ENCODE measurements at places on chromosomes 16 and 17. TPM values are rescaled to one million over a fixed set of nuclear protein-coding genes. Genes with fewer than 3 reads are reported as not detected.

GRCh38 chr16:63067141-63067540, 1030.9 kb upstream of the CDH8 start:
- no peak for DNase-seq

Gene OR1F1
- total RNA-seq: not detected

Gene MAP2K6
- total RNA-seq: 2.9 TPM

- DNase-seq: peak; percentile 39
Observed at GRCh38 chr16:55035029-55035428, 104.4 kb downstream of the IRX5 start.

- DNase-seq: no peak
Observed at GRCh38 chr16:66264311-66265047, 102.0 kb upstream of the CDH5 start.

DNA sequence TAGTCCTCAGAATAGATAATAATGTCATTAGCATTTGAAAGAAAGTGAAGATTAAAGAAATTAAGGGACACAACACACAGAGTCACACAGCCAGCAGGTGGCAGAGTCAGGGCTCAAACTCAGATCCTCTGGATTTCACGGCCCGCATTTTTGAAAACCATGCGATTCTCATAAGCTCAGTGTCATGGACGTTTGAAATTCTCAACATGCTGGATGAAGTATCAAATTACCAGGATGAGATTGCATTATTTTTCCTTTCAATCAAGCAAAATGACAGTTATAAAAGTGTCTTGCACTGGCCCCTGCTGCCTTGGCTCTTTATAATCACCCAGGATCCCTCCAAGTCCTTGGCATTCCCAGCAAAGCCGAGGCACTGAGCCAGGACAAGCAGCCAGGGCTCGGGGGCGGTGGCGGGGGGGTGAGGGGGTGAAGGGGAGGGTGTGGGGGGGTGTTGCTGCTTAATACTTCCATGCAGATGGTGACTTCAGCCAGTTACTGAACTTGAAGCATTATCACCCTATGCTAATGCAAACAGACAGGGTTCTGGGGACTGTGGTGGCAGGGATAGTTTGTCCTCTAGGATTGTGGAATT, 6.6 kb upstream of the BMERB1 start:
- DNase-seq: peak; percentile 77

- DNase-seq: no peak
Observed at GRCh38 chr17:76480632-76481031, 13.2 kb downstream of the AANAT start.

DNA sequence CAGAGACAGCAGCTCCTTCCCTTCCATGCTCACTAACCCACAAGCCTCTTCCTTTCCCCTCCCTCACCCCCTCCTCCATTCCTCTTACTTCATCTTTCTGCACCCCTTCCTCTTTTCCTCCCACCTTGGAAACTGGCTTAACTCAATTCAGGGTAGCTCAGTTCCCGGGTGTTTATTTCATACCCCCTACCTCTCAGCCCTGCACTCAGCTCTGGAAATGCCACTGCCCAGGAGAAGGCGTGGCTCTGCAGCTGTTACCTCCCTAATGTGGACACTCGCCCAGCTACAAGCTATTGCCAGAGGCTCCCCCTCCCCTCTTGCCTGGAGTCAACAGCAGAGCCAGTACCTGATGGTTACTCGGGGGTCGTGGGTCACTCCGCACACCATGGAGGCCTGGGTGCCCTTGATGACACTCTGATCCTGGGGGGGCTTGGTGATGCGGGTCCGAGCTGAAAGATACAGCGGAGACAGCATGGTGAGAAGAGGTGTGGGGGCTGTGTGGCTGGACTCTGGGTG, 118.4 kb upstream of the CDC42EP4 start:
- peak; percentile 15 for DNase-seq

Gene TTYH2
- 42.6 TPM for total RNA-seq

Gene DNAH9
- 0.22 TPM for total RNA-seq

Gene FOXF1
- total RNA-seq: 0.25 TPM

- peak; percentile 16 for DNase-seq
Observed at GRCh38 chr16:56360117-56361008, 65.0 kb downstream of the AMFR start.

- DNase-seq: no peak
Observed at GRCh38 chr17:11121341-11121985, 119.5 kb upstream of the SHISA6 start.

GRCh38 chr17:32307658-32308057, 34.3 kb downstream of the C17orf75 start:
- no peak for DNase-seq

DNA sequence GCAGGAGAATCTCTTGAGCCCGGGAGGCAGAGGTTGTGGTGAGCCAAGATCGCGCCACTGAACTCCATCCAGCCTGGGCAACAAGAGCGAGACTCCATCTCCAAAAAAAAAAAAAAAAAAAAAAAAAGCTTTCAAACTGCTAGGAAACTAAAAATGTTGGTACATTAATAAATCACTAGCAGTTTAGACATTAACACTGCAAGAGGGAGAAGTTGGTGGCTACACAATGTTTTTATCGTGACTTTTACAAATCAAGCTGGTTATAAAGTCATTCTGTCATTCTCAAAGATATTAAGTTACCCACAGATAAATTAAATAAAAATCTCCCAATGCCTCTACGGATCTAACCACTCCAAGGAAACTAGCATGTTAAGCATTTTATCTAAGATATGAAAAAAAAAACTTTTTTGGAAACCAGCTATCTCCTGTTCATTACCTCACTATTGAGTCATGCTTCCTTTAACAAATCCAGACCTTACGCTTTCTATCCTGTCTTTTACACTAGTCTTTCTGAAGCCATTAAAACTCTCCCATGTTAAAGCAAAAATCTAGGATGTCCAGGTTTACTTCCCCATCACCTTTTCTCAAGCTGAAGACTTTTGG, 85.9 kb upstream of the SMURF2 start:
- no peak for DNase-seq

Gene CD300LB
- 0.25 TPM for total RNA-seq

DNA sequence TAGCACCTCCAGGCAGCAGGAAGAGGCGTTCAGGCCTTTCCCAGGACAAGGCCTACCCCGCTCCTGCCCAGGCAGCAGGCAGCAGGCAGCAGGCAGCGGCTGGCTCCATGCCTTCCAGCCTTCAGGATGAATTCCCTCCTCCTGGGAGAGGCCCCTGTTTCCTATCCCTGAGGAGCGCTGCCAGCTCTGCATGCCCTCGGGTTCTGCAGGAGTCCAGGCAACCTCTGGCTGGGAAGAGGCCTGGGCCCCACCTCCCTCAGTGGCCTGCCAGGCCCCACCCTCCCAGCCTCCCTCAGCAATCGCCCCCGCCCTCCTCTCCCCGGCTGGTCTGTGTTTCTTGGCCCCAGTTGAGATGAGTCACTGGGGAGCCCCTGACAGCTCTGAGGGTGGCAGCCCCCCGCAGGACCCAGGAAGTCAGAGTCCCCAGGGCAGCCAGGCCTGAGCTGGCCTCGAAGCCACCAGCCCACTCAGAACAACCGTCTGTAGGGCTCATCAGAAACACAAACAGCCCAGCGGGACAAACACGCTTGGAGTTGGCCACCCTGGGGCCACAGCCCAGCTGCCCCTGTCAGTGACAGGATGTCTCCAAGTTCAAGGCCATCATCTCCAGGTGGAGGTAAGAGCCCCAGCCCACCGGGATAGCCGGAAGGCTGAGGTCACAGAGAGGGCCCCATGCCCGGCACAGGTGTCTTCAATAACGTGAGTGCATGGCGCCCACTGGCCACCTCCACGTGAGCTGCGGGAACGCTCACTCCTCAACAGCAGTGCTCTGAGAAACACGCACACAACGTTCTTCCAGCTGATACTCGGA, 39.5 kb upstream of the CIBAR2 start:
- peak; percentile 91 for DNase-seq

Gene SLC4A1
- not detected for total RNA-seq

Gene FAM20A
- total RNA-seq: 7.6 TPM

DNA sequence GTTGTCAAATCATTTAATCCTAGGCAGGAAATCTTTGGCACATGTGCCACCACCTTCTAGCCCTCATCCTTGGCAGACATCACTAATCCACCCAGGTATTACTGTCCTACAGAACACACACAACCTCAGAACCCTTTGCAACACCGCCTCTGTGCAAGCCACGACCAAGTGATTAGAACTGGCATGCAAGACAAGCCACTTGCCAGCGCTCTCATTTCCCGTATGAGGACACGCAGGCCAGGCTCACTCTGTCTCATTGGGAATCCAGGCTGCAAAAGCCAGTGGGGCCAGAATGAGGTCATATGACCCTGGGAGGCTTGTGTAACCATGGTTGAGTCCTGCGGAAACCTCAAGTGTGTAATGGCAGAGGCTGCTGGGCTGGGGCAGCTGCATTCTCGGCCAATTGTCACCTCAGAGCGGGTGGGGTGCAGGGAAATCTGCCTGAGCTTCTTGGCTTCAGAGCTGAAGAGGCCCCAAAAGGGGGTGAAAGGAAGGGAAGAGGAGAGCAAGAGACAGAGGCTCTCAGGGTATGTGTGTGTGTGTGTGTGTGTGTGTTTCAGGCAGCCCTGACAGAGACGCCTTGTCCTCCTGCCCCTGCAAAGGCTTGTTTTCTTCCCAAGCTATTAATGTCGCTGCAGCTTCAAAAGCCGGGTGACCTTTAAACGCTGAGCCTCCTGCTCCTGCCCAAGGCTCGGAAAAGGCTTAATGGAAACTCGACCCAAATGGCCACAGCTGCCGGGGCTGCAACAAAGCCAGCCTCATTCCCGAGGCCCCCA, 43.2 kb upstream of the MRPS23 start:
- peak; percentile 91 for DNase-seq

- no peak for DNase-seq
Observed at GRCh38 chr16:68216240-68216639, 19.7 kb downstream of the ESRP2 start.

Gene FOXC2
- total RNA-seq: 1.9 TPM

DNA sequence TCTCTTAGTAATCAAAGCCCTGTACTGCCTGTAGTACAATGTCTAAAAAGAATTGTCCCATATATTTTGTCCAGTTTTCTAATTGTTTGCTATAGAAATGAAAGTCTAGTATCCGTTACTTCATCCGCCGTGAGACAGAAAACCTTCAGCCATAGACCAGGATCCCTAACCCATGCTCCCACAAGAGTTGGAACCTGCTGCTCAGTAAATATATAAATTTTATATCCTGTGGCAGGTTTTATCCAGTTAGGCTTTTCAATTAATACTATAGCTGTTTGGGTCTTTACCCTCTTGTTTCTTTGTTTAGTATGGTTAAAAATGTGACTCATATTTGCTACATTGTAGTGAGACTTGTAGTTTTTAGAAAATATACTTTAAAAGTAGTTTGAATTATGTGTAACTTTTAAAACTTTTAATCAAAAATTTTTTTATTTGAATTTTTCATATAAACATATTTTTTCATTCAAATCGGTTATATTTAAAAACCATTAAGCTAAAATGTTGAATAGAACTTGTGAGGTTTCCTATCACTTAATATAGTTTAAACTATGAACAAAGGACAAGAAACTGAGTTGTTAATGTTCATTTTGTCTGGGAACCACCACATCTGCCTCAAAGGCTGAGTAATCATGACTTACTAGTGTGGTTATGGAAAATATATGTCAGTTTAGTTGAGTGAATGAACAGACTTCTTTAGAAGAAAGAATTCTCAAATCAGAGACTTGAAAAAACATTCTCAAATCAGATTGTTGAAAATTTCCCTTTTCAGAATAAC, 54.8 kb downstream of the VMP1 start:
- DNase-seq: no peak

DNA sequence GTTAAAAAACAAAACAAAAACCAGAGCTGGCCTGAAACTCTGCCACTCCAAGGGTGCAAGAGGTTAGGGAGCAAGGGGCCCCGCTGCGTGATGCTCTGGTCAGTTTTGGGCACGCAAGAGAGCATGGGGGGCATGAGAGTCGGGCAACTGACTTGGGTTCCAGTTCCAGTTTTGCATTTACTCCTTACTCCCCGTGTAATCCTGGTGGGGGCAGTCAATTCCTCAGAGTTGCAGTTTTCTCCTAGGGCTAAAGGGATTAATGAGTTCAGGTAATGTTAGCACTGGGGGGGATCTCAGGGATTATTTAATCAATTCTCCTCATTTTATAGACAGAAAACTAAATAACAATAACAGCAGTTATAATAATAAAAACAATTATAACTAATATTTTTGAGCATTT, 72.9 kb upstream of the PMFBP1 start:
- no peak for DNase-seq

Gene HSPB9
- total RNA-seq: 0.12 TPM

GRCh38 chr16:28130099-28131088, 66.9 kb upstream of the GSG1L start:
- no peak for DNase-seq

Gene TMEM88
- 32.6 TPM for total RNA-seq

All from left ventricle myocardium superior (tissue), 1 donor.